Cardiac atrium fibroblast (primary cell): ENCODE measurements at places on chromosomes 7 and 10. TPM values are rescaled to one million over a fixed set of nuclear protein-coding genes. Genes with fewer than 3 reads are reported as not detected.

The ABCC2 gene
- 0.32 and 0.54 TPM in 2 replicates for total RNA-seq

The ANXA8 gene
- total RNA-seq, result 0.16 and 0.54 TPM in 2 replicates

The SGCE gene
- total RNA-seq, result 135 and 150 TPM in 2 replicates

The AOC1 gene
- not detected in 2 replicates for total RNA-seq

The VSTM4 gene
- total RNA-seq, result 3.1 and 3.6 TPM in 2 replicates

The HMX3 gene
- not detected in 2 replicates for total RNA-seq

The ITPRID1 gene
- not detected in 2 replicates for total RNA-seq

The STAG3 gene
- 0.16 and 1.8 TPM in 2 replicates for total RNA-seq

The HELLS gene
- total RNA-seq, result 7.8 and 20.9 TPM in 2 replicates

The NEBL gene
- 3.2 and 8.3 TPM in 2 replicates for total RNA-seq
